ENCODE measurements at places on chromosomes 3 and 15.
A peak's percentile ranks its signal among the peaks of the same experiment; 100 is the strongest.

DNA sequence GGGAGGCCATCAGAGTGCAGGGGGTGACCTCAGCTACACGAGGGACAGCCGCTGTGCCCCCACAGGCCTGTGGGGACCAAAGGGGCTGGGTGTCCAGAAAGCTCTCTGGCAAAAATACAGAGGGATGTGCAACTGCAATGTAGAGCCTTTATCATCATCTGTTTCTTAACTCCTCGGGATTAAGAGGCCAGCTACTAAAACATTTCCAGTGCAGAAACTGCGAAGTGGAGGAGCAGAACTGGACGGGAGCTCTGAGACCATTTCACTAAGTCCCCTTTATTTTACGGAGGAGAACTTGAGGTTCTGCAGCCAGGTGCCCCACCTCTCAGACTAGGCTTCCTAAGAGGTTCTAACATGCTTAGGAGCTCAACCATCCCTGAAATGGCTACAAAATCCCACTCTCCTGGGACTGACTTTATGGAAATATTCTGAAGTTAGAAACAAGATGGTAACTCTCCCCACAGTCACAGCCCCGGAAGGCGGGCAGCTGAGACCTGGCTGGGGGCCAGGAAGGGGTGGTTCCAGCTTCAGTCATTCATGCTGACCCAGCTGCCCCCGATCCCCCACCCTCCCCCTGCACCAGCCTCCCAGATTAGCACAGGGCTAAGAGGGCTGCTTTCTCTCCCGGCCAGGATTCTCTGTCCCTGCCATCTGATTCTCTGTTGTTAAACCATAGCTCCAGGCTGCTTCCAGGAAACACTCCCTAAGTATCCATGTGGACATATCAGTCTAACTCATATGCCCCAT is 40.3 kb downstream of the UMPS start:
- DNase-seq = no peak

DNA sequence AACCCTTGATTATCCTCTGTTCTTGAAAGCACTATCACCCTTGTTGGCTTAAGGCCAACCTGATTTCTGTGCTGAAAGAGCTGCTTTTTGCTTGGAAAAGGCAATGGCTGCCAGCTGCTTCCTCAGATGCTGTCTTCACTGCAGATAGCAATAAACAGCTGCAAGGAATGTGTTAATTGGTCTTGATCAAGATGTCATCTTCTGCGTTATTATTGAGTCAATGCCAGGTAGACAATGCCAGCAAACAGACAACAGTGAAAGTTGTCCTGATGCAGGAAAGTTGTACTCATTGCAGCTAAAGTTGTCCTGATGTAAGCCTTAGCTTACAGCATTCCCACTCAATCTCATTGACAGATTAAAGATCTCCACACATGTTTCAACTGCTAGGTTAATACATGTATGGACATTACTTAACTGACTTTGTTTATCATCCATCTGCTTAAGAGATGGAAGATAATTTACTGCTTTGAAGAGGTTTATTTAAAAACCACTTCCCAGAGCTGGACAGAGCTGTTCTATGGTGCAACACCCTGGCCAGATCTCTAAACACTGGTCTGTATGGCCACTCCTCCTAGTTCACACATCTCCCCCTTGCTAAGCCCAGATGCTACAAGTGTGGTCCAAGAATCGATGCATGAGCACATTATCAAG is 251.0 kb upstream of the MCTP2 start:
- DNase-seq = no peak

DNA sequence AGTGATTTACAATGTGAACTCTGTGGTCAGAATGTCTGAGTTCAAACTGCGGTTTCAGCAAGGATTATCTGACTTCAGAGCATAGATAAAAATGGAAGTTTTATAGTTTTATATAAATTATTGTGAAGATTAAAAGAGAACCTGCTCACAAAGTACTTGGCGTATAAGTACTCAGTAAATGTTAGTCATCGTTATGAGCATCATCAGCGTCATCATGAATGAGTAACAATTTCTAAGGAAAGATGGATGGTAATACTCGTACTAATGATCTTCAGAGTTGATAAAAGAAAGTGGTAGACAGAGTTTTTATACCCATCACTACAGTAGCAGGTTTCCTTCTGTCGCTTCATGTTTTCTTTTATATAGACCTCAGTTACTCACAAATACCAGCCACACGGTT is 341.8 kb downstream of the RAP2B start:
- DNase-seq = no peak

DNA sequence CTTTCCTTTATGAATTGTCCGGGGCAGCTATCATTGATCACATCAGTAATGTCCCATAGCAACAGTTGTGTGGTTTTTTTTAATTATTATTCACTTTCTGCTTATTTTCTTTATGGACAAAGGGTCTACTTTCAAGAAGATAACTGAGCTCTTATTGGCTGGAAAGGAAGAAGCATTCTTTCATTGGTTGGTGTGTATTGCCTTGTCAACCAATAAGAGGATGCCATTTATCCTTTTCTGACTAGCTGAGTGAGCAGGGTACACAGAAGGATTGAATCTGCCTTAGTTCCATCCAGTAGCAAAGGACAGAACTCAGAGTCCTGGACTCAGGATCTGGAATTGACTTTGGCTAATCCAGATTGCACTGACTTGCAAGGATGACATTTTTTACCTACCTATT is 13.2 kb upstream of the AEN start:
- DNase-seq = no peak

- no peak for DNase-seq
Observed at GRCh38 chr3:13162549-13163320, 89.5 kb upstream of the IQSEC1 start.

DNA sequence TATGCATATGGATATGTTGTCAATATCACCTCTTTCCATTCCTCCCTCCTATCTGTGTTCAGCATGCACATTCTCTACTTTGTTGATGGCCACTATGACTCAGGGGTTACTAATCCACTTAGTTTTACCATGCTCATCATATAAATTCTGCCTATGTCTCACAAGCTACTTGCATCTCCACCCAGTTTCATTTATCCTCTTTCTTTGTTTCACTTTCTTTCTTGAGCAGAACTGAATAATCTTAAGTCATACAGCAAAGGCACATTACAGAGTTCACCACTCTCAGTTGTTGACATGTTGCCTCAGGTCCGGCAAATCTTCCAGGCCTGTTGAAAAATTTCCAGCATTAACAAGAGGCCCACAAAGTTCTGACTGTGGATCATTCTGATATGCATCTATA is 71.5 kb downstream of the SSR3 start:
- no peak for DNase-seq

DNA sequence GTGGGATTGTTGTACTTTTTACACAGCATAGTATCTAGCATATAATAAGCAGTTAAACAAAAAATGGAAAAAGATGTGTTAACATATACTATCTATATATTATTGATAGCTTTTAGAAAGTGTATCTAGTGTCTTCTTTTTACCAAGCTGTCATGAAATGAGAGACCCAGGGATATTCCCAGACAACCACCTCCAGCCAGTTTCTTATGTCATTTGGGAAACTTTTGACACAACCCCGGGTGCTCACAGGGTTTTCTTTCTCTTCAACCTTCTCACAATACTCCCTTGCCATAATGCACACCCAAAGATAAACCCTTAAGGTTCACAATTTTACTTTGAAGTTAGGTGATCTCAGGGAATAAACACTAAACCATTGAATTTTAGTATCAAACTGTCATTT is 4.8 kb upstream of the PLA1A start:
- no peak for DNase-seq

GRCh38 chr3:79028916-79029315 is 738.9 kb downstream of the ROBO1 start:
- DNase-seq = no peak

DNA sequence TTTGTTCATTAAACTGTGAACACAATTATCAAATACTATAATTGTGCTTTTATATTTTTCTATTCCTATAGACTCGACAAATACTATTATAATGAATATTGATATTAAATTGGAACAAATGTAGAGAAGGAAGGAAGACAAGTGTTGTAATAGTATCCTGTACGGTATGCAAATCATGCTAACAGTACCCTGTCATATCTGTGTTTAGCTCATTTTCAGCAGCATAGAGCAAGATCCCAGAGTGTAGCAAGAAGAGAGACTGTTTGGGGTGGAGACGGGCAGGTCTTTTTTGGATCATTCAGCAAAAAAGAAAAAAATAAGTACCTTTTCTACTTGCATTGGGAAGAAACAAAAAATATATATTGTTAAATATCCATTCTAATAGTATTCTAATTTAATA is 224.1 kb downstream of the TPRG1 start:
- DNase-seq = no peak

GRCh38 chr3:15755181-15755580 is 42.6 kb downstream of the ANKRD28 start:
- DNase-seq = no peak

- DNase-seq = no peak
Observed at GRCh38 chr3:30078736-30079135, 527.7 kb upstream of the TGFBR2 start.

- DNase-seq = no peak
Observed at GRCh38 chr3:87121856-87122255, 105.3 kb upstream of the CHMP2B start.

GRCh38 chr3:112633757-112634156 is 7.2 kb downstream of the CCDC80 start:
- no peak for DNase-seq

- DNase-seq = no peak
Observed at GRCh38 chr15:97383516-97383915, 577.0 kb upstream of the ARRDC4 start.

- DNase-seq = no peak
Observed at GRCh38 chr3:55537563-55537962, 50.5 kb upstream of the WNT5A start.

DNA sequence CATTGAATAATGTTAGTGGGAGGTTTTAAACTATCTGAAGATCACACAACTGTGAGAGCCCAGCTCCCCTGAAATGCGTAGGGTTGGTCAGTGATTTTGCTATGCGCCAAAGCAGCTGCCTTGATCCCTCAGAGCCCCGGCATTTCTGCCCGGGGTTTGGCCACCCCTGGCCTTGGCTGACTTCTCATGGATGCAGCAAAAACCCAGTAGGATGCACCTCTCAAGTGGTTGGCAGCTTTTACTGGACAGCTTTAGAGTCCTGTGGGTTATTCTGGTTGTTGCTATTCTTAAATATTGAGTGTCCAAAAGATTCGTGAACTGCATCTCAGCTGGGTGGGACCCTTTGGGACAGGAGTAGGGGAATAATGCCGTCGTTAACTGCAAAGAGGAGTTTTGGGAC is 291.7 kb upstream of the CTDSPL start:
- no peak for DNase-seq

GRCh38 chr3:139388821-139389551 is 461 bp downstream of the COPB2 start:
- no peak for DNase-seq

- DNase-seq = no peak
Observed at GRCh38 chr3:22966349-22966748, 236.8 kb upstream of the UBE2E2 start.

GRCh38 chr15:23424111-23424904 is 22.7 kb downstream of the GOLGA6L2 start:
- no peak for DNase-seq

- no peak for DNase-seq
Observed at GRCh38 chr15:70750203-70750869, 13.0 kb downstream of the UACA start.

- DNase-seq = no peak
Observed at GRCh38 chr15:46316024-46316423, 681.2 kb downstream of the SQOR start.

DNA sequence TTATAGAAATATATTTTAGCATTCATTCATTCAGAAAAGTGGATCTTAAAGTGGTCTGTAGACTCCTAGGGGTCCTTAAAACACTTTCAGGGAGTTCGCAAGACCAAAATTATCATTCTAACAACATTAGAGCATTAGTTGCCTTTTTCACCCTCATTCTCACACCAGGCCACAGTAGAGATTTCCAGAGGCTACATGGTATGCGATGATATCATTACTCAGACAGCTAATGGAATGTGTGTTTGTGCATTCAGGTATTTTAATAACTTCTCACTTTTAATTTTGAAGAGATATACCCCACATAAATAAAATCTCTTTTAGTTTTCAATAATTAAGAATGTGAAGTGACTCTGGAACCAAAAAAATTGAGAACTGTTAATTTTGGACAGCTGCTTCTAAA is 206.9 kb downstream of the NSUN3 start:
- DNase-seq = no peak

- peak; percentile 90 for DNase-seq
Observed at GRCh38 chr15:85412956-85413854, 32.8 kb downstream of the AKAP13 start.

- DNase-seq = peak; percentile 43
Observed at GRCh38 chr3:48634661-48635221, 520 bp downstream of the SLC26A6 start.
